ENCODE measurements at places on chromosomes 5 and 9. TPM values are rescaled to one million over a fixed set of nuclear protein-coding genes. Genes with fewer than 3 reads are reported as not detected.

DNA sequence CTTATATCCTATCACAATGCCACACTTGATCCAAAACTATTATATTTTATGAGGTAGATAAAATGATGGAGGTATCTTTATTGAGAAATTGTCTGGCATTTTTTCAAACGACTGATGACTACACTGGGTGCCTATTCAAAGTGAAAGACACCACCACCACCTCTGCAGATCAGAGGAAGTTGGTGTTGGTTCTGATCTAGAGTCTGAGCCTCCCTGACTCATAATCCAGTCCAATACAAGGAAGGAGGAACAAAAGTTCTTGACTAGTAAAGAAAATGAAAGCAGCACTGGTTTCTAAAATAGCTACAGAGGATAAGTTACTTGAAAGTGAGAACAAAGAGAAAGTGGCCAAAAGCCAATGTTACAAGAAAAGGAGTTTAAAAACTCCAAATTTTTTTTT lies 139.9 kb downstream of the RFX3 start:
- no peak for DNase-seq
- H3K4me1 ChIP-seq: no peaks in the 10 kb centered on the region
- no peaks in the 10 kb centered on the region for H3K36me3 ChIP-seq
- no peaks in the 10 kb centered on the region for H3K27me3 ChIP-seq

- no peaks in the 10 kb centered on the region for H3K4me1 ChIP-seq
- no peak overlapping the region for H3K27ac ChIP-seq
- H3K4me3 ChIP-seq: no peak overlapping the region
- H3K36me3 ChIP-seq: no peaks in the 10 kb centered on the region
- DNase-seq: no peak
Observed at GRCh38 chr5:18023986-18024385, 389.7 kb downstream of the TAF11L14 start.

GHR gene
- 27.9 TPM for total RNA-seq

DNA sequence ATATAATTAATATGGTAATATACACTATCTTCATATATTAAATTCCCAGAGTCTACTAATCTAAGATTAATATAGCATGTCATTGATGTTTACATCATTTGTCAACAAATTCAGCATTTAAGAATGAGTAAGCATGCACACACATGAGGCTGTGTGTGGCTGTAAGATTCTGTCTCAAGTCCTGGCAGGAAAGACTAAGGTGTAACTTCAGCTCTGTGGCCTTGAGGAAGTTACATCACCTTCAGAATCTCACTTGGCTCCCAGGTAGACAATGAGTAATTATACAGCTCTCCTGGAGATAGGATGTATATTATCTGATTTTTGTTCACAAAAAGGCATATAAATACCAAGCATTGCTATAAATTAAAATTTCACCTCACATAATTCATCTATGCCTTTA lies 119.4 kb upstream of the IQGAP2 start:
- no peaks in the 10 kb centered on the region for H3K36me3 ChIP-seq
- no peak overlapping the region for H3K27ac ChIP-seq
- peaks cover 3% of the 10 kb centered on the region for H3K4me1 ChIP-seq
- H3K27me3 ChIP-seq: no peaks in the 10 kb centered on the region
- H3K4me3 ChIP-seq: no peak overlapping the region
- no peak for DNase-seq

- H3K36me3 ChIP-seq: no peaks in the 10 kb centered on the region
- H3K4me3 ChIP-seq: no peak overlapping the region
Observed at GRCh38 chr5:135100011-135100410, 66.0 kb upstream of the PITX1 start.

MSMP gene
- not detected for total RNA-seq

LRRTM2 gene
- 0.07 TPM for total RNA-seq

AJM1 gene
- 1.8 TPM for total RNA-seq

DNA sequence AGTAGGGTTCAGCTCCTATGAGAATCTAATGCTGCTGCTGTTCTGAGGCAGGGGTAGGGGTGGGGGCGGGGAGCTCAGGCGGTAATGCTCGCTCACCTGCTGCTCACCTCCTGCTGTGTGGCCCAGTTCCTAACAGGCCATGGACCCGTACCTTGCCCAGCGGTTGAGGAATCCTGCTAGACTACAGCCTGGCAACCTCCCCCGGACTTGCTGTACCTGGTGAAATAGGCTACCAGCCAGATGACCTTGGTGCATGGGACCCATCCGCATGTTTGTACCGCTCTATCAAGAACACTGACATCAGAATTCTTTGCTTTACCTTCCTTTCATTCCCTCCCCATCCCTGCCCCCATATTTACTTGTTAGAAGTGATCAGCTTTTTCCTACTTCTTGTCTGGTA lies 15.3 kb downstream of the IL31RA start:
- no peak overlapping the region for H3K27ac ChIP-seq
- H3K4me1 ChIP-seq: no peaks in the 10 kb centered on the region
- peak; percentile 31 for DNase-seq
- no peaks in the 10 kb centered on the region for H3K27me3 ChIP-seq
- H3K36me3 ChIP-seq: no peaks in the 10 kb centered on the region

DNA sequence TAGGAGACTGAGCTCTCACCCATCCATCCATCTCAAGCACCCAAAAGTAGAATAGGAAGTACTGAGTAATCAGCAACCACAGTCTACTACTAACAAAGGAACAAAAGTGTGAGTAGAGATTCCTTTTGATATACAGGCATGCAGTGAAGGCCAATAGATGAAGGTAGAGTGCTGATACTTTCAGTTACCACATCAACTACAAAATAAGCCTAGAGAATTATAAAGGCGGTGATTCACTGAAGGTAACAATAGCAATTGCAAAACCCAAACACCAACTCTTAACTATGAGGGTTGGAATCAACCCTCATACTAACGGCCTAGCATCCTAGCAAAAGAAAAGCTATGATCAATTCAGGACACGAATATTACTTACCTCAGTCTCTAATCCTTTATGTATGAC lies 992.6 kb downstream of the DNAH5 start:
- no peak for DNase-seq
- H3K27me3 ChIP-seq: no peaks in the 10 kb centered on the region
- H3K27ac ChIP-seq: no peak overlapping the region
- no peaks in the 10 kb centered on the region for H3K4me1 ChIP-seq
- H3K4me3 ChIP-seq: no peak overlapping the region
- H3K36me3 ChIP-seq: no peaks in the 10 kb centered on the region

DNA sequence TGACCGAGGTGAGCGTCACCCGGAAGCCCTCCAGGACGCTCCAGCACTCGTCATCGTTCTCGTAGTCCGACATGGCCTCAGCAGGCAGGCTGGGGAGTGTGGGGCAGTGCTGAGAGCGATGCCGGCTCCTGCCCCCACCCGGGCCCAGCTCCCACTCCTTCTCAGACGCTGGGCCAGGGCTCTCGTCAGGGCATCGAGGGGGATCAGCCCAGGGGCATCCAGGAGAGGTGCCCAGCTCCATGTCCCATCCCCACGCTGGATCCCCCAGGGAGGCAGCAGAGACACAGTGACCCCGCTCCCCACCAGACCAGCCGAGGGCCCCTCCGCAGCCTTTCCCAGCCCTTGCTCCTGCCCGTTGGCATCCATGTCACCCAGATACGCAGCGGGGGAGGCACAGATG lies 1.5 kb downstream of the CARD9 start:
- H3K27me3 ChIP-seq: no peaks in the 10 kb centered on the region
- no peaks in the 10 kb centered on the region for H3K36me3 ChIP-seq
- DNase-seq: no peak

- peak within 1 kb of the TSS; percentile 79 for H3K27ac ChIP-seq
- peak within 1 kb of the TSS; percentile 62 for H3K4me3 ChIP-seq
- no peaks in the 10 kb centered on the region for H3K36me3 ChIP-seq
- H3K27me3 ChIP-seq: no peaks in the 10 kb centered on the region
Observed at GRCh38 chr5:96876292-96876850, at the start of gene ERAP2. Gene ERAP2, plus strand, starts transcription at chr5:96876500. Its CDS starts 3,186 bp downstream, at chr5:96879686.

- no peak overlapping the region for H3K27ac ChIP-seq
- no peaks in the 10 kb centered on the region for H3K4me1 ChIP-seq
- peaks cover 55% of the 10 kb centered on the region for H3K36me3 ChIP-seq
- DNase-seq: no peak
Observed at GRCh38 chr5:134563221-134563620, 37.8 kb downstream of the JADE2 start.

SLC36A3 gene
- total RNA-seq: not detected

- no peak overlapping the region for H3K27ac ChIP-seq
- H3K4me3 ChIP-seq: no peak overlapping the region
- no peak for DNase-seq
- no peaks in the 10 kb centered on the region for H3K36me3 ChIP-seq
- no peaks in the 10 kb centered on the region for H3K27me3 ChIP-seq
Observed at GRCh38 chr5:54194318-54194717, 116.1 kb downstream of the ARL15 start.

GRCh38 chr9:134307674-134308638 lies 18.3 kb upstream of the RXRA start:
- H3K4me1 ChIP-seq: peaks cover 6% of the 10 kb centered on the region
- H3K36me3 ChIP-seq: no peaks in the 10 kb centered on the region
- no peaks in the 10 kb centered on the region for H3K27me3 ChIP-seq
- no peak overlapping the region for H3K27ac ChIP-seq
- H3K4me3 ChIP-seq: no peak overlapping the region

GFPT2 gene
- 0.46 TPM for total RNA-seq

GRCh38 chr5:65248896-65249295 lies 232.8 kb downstream of the ADAMTS6 start:
- no peak overlapping the region for H3K4me3 ChIP-seq
- H3K27ac ChIP-seq: no peak overlapping the region
- no peaks in the 10 kb centered on the region for H3K4me1 ChIP-seq
- no peaks in the 10 kb centered on the region for H3K27me3 ChIP-seq
- no peak for DNase-seq

ARID3C gene
- total RNA-seq: 3.5 TPM

UNC5A gene
- total RNA-seq: not detected

GRCh38 chr5:44388321-44389089 lies 715 bp downstream of the FGF10 start:
- H3K27me3 ChIP-seq: peaks cover 4% of the 10 kb centered on the region
- no peaks in the 10 kb centered on the region for H3K4me1 ChIP-seq
- peak overlapping the region; percentile 28 for H3K4me3 ChIP-seq
- H3K36me3 ChIP-seq: no peaks in the 10 kb centered on the region
- H3K27ac ChIP-seq: no peak overlapping the region
- no peak for DNase-seq

RNF183 gene
- total RNA-seq: not detected

DNA sequence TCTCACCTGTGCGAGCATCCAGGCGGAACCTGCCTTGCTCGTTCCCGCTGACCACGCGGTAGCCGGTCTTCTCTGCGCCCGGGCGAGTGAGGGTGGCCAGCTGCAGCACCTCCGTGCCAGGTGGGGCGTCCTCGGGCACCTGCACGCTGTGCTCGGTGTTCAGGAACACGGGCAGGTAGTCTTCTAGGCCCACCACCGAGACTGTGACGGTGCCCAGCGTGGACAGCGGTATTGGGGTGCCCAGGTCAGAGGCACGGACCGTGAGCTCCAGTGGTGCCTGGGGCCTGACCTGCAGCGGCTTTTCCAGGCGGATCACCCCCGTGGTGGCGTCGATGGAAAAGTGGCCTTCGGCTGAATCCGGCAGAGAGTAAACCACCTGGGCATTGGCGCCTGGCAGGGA lies 59.5 kb downstream of the FAT2 start:
- no peaks in the 10 kb centered on the region for H3K36me3 ChIP-seq
- H3K4me3 ChIP-seq: no peak overlapping the region
- H3K27me3 ChIP-seq: no peaks in the 10 kb centered on the region
- H3K4me1 ChIP-seq: no peaks in the 10 kb centered on the region

DNA sequence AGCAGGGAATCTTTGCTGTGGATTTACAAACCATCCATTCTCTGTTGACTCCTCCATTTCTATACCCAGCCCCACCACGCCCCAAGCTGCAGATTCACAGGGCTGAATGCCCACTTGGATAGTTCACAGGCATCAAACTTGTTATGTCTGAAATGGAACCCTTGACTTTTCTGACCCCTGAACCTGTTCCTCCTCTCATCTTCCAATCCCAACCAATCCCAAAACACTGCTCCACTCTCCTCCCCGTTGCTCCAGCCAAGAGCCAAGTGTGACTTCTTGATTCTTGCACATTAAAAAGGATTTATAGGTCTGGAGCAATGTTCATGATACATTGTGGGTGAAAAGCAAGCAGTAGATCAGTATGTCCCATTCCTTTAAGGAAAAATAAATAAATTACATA lies 145.6 kb downstream of the DAB2IP start:
- H3K4me1 ChIP-seq: no peaks in the 10 kb centered on the region
- H3K4me3 ChIP-seq: no peak overlapping the region
- no peaks in the 10 kb centered on the region for H3K27me3 ChIP-seq
- H3K36me3 ChIP-seq: no peaks in the 10 kb centered on the region
- DNase-seq: no peak

GRCh38 chr5:89445106-89445745 lies 562.2 kb upstream of the MEF2C start:
- H3K4me3 ChIP-seq: no peak overlapping the region
- no peaks in the 10 kb centered on the region for H3K4me1 ChIP-seq
- H3K36me3 ChIP-seq: no peaks in the 10 kb centered on the region
- no peak for DNase-seq
- no peaks in the 10 kb centered on the region for H3K27me3 ChIP-seq

- no peak overlapping the region for H3K4me3 ChIP-seq
- no peaks in the 10 kb centered on the region for H3K36me3 ChIP-seq
- H3K4me1 ChIP-seq: peaks cover 61% of the 10 kb centered on the region
Observed at GRCh38 chr9:19149230-19149629, 21.9 kb upstream of the PLIN2 start.

IPPK gene
- 4.2 TPM for total RNA-seq

GRCh38 chr5:101688156-101688555 lies 607.9 kb downstream of the SLCO4C1 start:
- no peak overlapping the region for H3K4me3 ChIP-seq
- no peaks in the 10 kb centered on the region for H3K4me1 ChIP-seq
- DNase-seq: no peak
- no peaks in the 10 kb centered on the region for H3K36me3 ChIP-seq

FGF1 gene
- 0.56 TPM for total RNA-seq

DNA sequence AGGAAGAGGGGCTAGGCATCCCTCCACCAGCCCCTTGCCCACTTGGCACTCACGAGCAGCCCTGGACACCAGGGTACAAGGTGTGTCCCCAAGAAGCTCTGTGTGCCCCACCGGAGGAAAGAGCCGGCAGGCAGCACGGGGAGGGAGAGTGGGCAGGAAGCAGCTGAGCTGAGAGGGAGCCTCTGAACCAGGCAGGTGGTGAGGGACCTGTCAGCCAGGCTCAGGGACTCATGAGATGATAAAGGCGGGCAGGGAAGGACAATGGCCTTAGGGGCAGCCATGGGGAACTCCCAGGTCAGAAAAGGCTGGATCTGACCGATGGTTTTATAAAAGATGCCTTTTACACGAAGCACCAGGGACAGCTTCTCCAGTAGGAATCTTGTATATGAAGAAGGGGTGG lies 112.0 kb downstream of the VAV2 start:
- H3K27me3 ChIP-seq: no peaks in the 10 kb centered on the region
- H3K36me3 ChIP-seq: no peaks in the 10 kb centered on the region
- no peak overlapping the region for H3K4me3 ChIP-seq
- peak overlapping the region; percentile 93 for H3K27ac ChIP-seq
- DNase-seq: no peak
- peaks cover 16% of the 10 kb centered on the region for H3K4me1 ChIP-seq

- H3K4me3 ChIP-seq: peak overlapping the region; percentile 79
- peaks cover 12% of the 10 kb centered on the region for H3K4me1 ChIP-seq
- peak overlapping the region; percentile 94 for H3K27ac ChIP-seq
- H3K36me3 ChIP-seq: no peaks in the 10 kb centered on the region
- H3K27me3 ChIP-seq: no peaks in the 10 kb centered on the region
Observed at GRCh38 chr5:115842089-115842935, 577 bp downstream of the AP3S1 start.

Data from right lobe of liver (tissue), 6 donors.